Pulmonary artery endothelial cell (primary cell): ENCODE measurements at places on chromosomes 11 and 22. TPM values are rescaled to one million over a fixed set of nuclear protein-coding genes. Genes with fewer than 3 reads are reported as not detected.

DNA sequence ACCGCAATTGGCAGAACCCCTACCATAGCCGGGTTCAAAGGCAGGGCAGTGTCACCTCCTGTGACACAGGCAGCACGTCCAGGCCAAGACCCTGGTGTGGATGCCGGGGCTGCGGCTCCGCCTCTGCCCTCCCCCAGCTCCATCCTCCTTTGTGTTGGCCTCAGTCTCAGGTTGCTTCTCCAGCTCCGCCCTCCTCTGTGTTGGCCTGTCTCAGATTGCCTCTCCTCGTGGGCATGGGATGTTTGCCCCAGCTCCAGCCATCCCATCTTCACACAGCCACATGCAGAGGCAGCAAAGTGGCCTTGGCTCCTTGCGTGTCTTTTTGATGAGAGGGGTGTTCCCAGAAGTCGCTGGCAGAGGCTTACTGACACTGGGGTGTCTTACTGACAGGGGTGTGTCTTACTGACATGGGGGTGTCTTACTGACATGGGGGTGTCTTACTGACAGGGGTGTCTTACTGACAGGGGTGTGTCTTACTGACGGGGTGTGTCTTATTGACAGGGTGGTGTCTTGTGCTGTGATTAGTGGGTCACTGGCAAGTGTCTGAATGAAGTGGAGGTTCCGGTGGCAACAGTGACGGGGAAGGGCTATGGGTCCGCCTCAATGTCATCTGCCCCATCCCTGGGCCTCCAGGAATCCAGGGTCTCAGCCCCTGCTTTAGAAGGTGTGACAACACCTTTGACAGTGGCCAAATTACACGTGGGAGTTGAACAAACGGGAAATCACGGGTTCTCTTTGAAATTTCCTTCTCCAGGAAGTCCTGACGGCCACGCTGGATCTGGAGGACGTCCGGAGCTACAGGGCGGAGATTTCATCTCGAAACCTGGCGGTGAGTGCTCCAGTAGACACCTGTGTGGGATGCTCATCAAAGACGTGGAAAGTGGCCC lies 24.9 kb downstream of the NADSYN1 start:
- DNase-seq, result no peak

GRCh38 chr22:41106122-41106968 lies 14.0 kb downstream of the EP300 start:
- DNase-seq, result no peak

DNA sequence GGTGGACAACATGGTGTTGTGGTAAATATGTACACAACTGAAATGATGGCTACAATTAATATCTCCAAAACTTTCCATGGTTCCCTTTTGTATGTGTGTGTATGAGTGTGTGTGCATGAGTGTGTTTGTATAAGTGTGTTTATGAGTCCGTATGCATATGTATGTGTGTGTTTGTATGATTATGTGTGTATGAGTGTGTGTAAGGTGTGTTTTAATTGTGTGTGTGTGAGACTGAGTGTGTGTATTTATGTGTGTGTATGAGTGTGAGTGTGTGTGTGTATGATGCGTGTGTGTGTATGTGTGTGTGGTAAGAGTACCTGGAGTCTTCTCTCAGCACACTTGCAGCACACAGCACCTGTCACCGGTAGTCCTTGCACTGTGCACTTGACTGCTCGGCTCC lies 7.8 kb downstream of the KRTAP5-9 start:
- DNase-seq, result no peak

GRCh38 chr11:96456111-96456510 lies 66.3 kb downstream of the JRKL start:
- no peak for DNase-seq

FGF4 gene
- not detected in 2 replicates for total RNA-seq

DNA sequence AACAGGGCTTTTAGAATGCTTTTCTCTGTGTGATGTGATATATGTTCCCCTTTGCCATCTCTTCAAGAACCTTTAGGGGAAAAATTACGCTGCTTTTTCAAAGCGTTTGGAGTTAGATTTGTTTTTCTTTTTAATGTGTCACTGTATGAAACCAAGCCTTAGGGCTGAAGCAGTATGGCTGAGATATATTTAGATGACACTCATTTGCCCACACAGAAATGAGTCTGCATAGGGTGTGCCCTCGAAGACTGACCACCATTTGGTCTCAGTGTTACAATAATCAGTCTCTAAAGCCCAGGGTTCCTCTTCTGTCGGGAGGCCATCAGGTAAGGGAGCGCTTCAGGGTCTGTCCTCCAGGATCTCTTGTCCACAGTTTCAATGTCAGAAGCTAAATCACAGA lies 213.0 kb upstream of the NCAM1 start:
- DNase-seq, result no peak

DNA sequence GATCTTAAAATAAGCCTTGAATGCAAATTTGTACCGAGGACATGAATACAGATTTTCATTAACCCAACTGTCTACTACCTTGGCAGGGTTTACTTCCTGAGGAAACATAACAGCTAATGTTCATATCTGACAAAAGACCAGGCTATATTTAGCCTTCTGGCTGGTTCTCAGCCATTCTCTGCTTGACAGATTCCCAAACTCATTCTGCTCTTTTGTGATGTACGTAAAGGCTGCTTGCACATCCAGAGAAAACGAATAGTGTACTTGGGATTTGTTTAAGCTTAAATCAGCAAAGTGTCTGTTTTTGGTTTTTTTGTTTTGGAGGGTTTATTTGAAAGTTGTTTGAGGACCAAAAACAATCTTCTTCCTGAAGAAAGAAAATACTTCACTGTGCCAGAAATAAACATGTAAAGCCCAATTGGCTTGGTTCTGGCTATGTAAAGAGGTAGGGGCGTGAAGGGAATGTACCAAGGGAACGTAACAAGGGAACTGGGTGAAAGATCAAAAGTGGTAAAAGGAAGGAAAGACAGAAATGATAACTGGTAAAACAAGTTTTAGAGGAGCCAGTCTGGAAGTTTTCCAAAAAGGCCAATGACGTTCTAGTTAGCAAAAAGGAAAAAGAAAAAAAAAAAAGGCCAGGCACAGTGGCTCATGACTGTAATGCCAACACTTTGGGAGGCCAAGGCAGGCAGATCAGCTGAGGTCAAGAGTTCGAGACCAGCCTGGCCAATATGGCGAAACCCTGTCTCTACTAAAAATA lies 21.4 kb upstream of the CRTAM start:
- DNase-seq, result peak; percentile 15

GRCh38 chr11:96112192-96113128 lies 188.6 kb upstream of the MTMR2 start:
- no peak for DNase-seq

DEUP1 gene
- total RNA-seq, result not detected in 2 replicates

DNA sequence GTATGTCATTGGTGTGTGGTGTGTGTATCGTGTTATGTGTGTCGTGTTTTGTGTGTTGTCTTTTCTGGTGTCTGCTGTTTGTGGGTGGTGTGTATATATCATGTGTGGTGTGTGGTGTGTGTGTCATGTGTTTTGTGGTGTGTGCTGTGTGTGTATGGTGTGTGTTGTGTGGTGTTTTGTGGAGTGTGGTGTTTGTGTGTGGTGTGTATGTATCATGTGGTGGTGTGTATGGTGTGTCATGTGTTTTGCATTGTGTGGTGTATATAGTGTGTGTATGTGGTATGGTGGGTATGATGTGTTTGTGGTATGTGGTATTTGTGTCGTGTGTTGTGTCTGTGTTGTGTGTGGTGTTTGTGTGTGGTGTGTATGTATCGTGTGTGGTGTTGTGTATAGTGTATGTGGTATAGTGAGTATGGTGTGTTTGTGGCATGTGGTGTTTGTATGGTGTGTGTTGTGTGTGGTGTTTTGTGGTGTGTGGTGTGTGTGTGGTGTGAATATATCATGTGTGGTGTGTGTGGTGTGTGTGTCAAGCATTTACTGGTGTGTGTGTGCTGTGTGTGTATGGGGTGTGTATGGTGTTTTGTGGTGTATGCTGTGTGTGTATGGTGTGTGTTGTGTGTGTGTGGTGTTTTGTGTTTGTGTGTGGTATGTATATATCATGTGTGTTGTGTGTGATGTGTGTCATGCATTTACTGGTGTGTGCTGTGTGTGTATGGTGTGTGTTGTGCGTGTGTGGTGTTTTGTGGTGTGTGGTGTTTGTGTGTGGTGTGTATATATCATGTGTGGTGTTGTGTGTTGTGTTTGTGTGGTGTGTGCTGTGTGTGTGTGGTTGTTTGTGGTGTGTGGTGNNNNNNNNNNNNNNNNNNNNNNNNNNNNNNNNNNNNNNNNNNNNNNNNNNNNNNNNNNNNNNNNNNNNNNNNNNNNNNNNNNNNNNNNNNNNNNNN lies 12.7 kb downstream of the PIM3 start:
- no peak for DNase-seq

GRCh38 chr11:74681686-74682651 lies 49.3 kb downstream of the CHRDL2 start:
- no peak for DNase-seq

DNA sequence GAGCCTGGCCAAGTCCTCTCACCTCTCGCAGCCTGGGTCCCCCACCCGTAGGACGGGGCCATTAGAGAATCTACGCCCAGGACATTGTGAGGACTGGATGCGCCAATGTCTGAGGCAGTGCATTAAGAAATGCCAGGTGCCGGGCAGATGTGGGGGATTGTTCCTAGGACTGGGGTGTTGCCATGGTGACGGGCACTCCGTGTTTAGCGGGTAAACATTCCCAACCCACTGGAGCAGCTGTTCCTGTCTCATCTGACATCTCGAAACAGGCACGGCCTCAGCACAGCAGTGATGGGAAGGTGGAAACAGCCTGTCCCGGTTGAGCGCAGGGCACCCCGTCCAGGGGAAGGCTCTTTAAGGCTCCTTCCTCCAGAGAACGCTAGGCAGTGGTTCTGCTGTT lies 99.6 kb upstream of the RTL6 start:
- no peak for DNase-seq

- DNase-seq, result no peak
These were observed 14.7 kb upstream of the APOL6 start for GRCh38 chr22:35633520-35633919.

- DNase-seq, result no peak
These were observed 651 bp downstream of the CTSF start for GRCh38 chr11:66567787-66568123.

- DNase-seq, result no peak
These were observed 12.0 kb upstream of the TEAD1 start for GRCh38 chr11:12662101-12662689.

UBQLN3 gene
- total RNA-seq, result not detected in 2 replicates

PEX26 gene
- total RNA-seq, result 24.7 and 36.2 TPM in 2 replicates

SSH3 gene
- 7.6 and 7.7 TPM in 2 replicates for total RNA-seq

DNA sequence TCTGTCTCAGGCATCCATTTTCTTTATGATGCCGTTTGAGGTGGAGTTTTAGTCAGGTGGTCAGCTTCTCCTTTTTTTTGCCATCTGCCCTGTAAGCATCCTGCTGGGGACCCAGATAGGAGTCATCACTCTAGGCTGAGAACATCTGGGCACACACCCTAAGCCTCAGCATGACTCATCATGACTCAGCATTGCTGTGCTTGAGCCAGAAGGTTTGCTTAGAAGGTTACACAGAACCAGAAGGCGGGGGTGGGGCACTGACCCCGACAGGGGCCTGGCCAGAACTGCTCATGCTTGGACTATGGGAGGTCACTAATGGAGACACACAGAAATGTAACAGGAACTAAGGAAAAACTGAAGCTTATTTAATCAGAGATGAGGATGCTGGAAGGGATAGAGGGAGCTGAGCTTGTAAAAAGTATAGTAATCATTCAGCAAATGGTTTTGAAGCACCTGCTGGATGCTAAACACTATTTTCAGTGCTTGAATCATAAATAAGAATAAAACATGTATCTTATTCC lies 10.9 kb upstream of the HBE1 start:
- peak; percentile 82 for DNase-seq
